ENCODE measurements at places on chromosomes 6 and 20.

DNA sequence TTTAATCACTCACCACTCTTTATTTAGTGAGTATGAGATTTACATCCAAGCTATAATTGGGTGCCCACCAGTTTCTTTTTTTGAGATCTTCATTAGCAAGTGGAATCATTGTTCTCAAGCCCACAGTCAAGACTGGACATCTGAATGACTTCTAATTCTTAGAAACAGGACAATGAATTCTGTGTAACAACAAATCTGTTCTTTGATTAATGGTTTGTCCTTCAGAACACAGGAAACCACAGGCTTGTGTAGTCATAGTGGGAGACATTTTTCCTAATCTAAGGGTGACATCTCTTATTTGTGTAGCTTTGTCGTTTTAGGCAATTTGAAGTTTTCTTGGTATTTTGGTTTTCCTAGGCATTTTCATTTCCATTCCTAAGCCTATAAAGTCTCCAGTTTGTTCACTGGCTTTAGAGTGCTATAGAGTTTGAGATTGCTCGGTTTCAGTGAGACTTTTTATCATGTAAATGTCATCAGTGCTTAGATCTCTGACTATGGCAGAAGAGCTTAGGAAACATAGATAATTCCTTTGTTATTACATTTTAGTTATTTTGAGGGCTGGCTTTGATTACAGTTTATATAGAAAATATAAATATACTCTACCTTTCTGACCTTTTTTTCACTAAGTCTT lies 903.9 kb upstream of the MAP3K7 start:
- DNase-seq: no peak

GRCh38 chr20:38450412-38450975 lies 15.4 kb upstream of the SNHG17 start:
- no peak for DNase-seq

- DNase-seq: no peak
Measured at GRCh38 chr6:111669326-111669725, 63.6 kb upstream of the TRAF3IP2 start.

DNA sequence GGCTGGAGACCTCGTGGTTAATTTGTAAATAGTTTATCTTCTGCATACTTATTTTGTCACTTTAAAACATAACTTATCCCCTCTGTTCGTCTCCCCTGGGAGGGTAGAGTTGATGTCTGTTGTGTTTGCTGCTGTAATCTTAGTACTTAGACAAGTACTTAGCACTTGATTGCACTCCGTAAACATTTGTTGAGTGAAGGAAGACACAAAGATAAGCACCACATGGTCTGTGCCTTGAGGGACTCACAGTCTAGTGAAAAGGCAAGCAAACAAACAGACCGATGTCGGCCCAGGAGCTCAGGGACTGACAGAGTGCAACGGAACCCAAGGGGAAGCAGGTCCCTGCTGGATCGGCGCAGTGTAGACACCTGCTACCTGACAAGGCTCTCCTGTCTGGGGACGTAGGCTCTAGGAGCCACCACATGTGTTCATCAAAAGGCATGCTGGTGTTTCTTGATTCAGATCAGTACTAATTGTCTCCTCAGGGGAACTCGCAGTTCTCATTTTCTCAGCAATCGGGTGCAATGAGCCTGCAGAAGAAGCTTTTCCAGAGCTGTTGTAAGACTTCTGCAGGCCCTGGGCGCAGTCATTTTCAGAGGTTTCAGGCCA lies 31.4 kb downstream of the EDN3 start:
- DNase-seq: no peak

DNA sequence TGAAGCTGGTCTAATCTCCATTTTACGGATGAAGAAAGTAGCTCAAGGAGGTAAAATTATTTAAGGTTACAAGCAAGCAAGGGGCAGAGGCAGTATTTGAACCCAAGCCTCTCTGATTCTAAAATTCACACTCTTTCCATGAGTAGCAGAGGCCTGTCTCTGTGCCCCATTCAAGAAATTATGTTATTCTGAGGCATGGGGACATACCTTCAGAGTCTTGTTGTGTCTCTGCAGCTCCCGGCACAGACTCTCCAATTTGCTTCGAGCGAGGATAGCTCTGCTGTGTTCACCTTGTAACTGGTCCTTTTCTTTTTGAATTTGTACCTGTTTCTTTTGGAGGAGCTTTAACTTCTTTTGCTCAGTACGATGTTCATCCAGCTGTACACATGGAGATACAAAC lies 21.5 kb downstream of the TXLNB start:
- no peak for DNase-seq

GRCh38 chr6:1962201-1962600 lies 283.2 kb downstream of the GMDS start:
- DNase-seq: no peak

DNA sequence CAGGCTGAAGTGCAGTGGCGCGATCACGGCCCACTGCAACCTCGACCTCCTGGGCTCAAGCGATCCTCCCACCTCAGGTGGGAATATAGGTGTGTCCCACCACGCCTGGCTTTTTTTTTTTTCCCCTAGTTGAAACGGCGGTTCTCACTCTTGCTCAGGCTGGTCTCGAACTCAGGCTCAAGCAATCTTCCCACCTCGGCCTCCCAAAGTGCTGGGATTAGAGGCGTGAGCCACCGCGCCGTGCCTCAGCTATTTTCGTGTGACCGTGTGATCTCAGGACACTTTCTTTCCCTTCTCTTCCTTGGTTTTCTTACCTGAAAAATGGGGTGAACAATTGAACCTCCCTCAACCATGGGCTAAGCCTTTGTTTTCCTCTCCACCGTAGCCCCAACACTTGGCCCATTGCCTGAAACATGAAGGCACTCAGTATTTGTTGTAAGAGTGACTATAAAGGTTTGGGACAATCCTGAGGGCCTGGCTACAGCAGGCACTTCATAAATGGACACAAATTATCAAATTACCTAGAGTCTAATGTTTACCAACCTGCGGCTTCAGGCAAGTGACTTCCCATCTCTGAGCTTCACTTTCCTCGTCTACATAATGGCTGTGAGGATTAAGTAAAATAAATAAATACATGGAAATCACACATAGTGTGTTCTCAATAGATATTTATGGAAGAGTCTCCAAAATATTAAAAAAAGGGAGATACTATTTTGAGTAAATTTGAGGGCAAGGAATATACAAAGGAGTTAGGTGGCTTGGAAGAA lies 31.4 kb upstream of the ID1 start:
- no peak for DNase-seq

DNA sequence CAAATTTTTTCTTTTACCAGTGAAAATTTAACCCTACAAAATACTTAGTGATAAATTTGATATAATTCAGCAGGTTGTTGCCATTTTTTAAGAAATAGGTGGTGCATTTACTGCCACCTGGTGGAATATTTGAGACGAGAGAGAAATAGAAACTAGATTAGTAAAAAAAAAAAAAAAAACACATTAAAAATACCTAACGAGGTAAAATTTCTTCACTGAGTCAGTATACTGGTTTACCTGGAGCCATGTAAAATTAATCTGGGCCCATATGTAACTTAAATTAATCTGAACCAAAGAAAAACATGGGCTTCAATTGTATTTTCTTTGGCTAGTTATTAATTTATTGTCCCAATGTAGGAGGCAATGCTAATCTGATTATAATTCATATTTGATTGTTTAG lies 520.8 kb downstream of the EPM2A start:
- DNase-seq: no peak

DNA sequence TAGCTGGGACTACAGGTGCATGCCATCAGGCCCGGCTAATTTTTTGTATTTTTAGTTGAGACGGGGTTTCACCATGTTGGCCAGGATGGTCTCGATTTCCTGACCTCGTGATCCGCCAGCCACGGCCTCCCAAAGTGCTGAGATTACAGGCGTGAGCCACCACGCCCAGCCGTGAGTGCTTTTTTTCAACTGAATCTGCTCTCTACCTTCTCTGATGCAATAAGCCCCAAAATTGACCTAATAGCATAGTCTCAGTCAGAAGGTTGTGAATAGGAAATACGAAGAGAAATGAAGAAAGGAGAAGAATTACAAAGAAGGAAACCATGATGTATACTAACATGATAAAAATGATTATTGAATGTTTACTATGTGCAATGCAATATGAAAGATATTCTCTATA lies 33.2 kb downstream of the BEND6 start:
- DNase-seq: no peak

GRCh38 chr20:18588574-18588933 lies 700 bp downstream of the DTD1 start:
- peak; percentile 40 for DNase-seq

- DNase-seq: no peak
Measured at GRCh38 chr6:32867022-32867477, 13.1 kb downstream of the PSMB9 start.

DNA sequence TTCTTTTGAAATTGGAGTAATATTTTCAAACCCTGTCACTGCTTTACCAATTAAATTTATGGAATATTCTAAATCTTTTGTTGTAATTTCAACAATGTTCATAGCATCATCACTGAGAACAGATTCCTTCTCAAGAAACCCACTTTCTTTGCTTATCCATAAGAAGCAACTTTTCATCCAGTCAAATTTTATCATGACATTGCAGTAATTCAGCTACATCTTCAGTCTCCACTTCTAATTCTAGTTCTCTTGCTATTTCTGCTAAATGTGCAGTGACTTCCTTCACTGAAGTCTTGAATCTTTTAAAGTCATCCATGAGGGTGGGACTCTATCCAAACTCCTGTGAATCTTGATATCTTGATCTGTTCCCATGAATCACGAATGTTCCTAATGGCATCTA lies 132.4 kb downstream of the INSM1 start:
- DNase-seq: no peak

- DNase-seq: no peak
Measured at GRCh38 chr20:9112541-9113515, 43.9 kb downstream of the PLCB4 start.

DNA sequence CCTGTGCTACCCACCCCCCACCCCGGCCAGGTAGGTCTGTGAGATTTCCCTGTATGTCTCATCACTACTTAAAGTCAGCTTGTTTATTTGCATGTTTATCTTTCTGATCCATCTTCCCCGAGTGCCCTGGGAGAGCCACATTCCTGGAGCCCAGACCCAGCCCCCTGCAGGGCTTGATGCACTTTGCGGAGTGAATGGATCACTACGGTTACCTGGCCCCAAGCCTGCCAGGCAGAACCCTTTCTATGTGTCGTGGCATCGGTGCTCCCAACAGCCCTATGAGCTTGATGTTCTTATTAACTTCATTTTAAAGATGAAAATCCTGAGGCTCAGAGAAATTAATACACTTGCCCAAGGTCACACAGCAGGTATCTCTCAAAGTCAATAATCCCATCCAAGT lies 13.6 kb upstream of the SLCO4A1 start:
- no peak for DNase-seq

GRCh38 chr20:31984981-31985471 lies 17.1 kb downstream of the XKR7 start:
- DNase-seq: peak; percentile 86

DNA sequence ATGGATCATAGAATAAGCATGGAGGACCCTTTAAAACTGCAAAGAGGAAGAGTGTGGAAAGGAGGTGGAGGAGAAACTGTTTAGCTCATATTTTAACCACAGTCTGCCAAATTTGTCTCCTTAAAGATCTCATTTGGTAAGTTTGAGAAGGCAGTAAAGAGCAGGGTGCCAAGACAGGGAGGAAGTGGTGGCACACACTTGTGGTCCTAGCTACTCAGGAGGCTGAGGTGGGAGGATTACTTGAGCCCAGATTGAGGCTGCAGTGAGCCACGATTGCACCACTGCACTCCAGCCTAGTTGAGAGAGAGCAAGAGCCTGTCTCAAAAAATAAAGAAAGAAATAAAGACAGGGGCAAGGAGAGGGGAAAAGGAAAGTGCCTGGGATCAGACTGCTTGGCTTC lies 16.8 kb upstream of the DCBLD1 start:
- no peak for DNase-seq

DNA sequence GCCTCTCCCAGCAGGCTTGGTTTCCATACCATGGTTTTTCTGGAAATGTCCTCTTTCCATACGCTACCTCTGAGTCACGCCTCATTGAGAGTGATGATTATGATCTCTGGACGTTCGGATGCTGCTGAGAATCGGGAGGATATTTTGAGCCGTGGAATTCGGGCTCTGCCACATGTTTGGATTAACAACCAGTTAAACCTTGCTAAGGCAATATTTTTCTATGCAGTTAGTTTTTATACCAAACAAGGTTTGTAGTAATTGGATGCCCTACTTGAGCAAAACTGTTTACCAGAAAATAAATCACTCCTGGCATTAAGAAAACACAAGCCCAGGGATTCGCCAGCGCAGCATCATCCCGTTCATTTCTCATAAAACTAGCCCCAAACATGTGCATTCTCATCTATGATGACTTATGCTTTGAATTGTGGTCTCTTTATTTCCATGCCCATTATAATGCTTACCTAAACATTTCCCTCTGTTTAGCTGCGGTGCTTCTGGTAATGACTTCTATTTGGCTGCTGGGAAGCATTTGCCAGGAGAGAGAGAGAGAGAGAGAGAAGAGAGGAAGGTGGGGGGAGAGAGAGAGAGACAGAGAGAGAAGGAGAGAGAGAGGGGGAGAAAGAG lies 198.9 kb downstream of the CLIC5 start:
- DNase-seq: no peak

DNA sequence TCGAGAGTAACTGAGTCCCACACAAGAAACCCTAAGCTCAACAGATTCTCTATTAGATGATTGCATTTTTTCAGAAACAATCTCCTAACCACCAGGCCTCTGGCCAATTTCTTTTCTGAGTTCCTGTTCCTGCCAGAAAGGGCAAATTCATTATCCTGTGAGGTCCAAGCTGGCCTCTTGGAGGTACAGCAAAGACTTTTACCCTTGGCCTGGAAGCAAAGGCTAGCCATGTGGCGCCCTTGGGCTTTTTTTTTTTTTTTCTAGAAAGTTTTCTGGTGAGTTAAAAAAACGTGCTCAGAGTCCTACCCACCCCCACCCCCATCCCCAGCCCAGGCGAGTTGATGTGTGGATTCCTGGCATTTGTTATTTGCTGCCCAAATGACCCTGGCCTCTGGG lies 59.0 kb upstream of the EEF1A1 start:
- DNase-seq: no peak

DNA sequence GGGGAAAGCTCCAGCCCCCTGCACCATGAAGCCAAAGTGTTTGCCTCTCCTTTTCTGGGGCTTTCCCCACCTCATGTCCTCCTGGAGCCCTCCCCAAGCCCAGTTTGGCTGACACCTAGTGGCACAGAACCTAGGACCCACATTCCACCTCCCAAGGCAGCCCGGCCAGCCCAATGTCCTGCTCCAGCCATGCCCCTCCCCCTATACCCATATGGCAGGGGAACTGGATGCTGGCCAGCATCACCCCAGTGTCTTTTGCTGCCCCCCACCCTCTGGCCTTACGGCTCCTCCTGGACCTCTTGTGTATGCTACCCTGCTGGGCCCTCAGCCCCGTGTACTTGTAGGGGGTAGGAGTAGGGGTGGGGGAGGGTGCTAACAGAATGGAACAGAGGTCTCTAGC lies 170.1 kb downstream of the KIF6 start:
- no peak for DNase-seq

Data from glutamatergic neuron (in vitro differentiated cells).